ENCODE measurements at places on chromosomes 12 and 14.

DNA sequence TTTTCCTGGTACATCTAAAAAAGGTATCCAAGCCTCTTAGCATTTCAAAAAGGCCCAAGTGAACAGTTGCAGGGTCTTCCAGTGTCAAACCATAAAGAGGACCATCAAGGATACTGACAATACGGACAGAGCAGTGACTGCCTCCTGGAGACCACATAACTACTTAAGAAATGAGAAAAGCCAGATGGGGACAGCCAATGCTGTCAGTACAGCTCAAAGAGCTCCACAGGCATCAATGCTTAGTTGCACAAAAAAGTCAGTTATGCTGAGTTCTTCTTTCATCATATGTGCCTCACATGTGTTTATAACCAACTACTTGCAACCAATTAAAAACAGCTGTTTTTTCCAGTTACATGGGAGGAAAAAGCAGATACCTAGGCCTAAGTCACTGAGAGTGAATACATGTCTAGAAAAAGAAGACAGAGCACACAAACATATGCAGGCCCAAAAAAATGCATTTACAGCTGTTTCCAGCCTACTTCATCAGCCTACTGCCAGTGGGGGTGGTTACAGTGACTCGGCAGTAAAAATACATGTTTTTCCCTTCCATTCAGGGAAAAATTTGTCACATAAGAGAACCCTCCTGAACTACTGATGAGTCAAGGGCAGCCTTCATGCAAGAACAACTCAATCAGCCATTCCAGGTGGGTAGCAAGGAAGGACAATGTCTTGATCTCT, 84.0 kb downstream of the DCAF5 start:
- no peak for DNase-seq

- no peak for DNase-seq
Measured at GRCh38 chr12:2341871-2342270, 289.1 kb downstream of the CACNA1C start.

DNA sequence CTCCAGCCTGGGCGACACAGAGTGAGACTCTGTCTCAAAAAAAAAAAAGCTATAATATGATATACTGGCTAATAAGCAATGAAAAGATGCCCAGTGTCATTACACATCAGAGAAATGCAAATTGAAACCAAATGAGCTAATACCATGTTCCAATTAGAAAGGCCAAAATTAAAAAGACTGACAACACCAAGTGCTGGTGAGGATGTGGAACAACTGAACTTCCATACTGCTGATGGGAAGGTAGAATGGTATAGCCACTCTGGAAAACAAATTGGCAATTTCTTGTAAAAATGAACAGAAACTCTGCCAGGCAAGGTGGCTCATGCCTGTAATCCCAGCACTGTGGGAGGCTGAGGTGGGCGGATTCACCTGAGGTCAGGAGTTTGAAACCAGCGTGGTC, 8.5 kb upstream of the PHETA1 start:
- DNase-seq: no peak

GRCh38 chr12:125233319-125233718, 168.1 kb downstream of the AACS start:
- DNase-seq: no peak

DNA sequence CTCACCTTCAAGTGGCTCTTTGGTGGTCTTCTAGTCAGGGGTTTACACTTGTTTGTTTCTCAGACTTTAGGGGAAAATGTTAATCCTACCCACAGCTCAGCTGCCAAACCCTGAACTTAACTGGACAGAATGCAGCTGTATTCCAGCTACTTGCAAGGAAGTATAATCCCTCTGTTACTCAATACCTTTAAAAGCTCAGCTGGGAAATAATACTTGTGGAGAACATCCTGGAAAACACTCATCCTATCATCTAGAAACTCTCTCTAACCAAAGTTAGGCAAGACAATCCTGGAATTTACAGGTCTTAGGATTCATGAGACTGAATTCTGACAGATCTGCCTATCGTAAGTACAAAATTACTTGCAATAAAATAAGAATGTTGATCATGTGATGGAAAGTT, 404.1 kb downstream of the ADAMTS20 start:
- no peak for DNase-seq

DNA sequence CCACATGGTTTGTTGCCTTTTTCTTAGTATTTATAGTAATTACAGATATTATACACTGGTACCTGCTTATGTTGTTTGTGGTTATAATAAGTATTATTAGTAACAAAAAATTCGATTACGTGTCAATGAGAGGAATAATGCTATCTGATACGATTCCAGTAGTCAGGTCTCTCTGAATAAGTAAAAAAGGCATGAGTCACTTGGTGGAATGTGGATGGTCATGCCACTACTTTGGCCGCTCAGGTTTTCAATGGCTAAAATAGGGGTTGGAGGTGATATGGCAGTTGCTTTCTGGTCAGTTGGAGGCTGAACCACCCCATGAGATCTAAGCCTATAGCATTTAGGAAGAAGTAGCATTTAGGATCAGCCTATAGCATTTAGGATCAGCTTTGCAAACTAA, 255.9 kb downstream of the NPAS3 start:
- no peak for DNase-seq

DNA sequence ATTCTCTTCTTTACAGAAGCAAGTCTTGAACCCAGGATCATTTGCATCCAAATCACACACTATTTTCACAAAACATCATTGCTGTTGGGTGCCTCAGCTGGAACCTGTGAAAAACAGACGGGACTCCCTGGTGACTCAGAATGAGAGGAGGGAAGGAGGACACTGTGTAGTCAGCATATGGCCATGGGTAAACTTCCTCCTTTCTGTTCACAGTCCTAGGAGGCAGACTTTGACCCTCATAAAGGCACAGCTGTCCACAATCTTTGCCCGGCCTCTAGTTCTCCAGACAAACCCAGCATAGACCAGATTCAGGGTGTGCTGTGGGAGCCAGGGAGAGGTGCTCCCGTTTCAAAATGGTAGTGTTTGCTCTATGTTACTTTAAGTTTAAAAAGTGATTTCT, 62.0 kb downstream of the DYRK2 start:
- DNase-seq: no peak

GRCh38 chr12:30599608-30600007, 96.1 kb downstream of the IPO8 start:
- no peak for DNase-seq

DNA sequence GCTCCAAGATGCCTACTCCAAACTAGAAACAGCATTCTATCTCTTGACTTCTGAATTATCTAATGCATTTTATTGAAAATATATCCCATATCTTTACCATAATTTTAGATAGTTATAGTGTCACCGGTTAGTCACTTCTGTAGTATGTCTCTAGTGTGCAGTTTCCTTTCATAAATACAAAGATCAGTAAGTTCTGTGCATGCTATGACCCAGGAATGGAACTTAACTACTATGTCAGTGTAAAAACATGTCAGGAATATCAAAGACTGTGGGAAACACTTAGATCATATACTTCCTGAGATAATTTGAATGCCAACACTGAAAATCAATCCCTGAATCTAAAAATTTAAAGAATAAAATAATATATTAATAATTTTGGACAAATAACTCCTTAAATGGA, 237.6 kb downstream of the ATXN7L3B start:
- no peak for DNase-seq

DNA sequence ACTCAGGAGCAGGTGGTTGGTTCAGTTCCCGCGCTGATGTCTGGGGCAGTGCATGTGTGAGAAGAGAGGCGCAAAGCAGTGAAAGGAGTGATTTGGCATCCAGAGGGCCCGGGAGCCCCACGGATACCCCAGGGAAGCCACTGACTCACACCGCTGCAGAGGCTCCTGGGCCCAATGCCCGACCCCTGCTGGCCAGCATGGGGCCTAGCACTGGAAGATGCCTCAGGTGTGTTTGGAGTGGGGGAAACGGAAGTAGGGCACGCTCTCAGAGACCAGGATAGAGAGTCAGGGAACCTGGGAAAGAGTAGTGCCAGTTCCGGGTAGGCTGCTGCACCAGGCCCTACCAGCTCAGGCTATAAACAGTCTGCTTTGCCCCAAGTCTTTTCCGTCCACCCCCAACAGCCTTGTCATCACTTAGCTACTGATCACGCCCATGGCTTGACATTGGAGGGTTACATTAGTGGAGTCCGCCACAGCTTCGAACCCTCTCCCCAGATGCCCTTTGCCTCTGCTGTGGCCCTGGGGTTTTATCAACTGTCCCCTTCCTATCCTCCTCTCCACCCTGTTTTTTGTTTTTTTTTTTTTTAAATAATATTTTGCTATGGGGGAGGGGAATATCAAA, 9.5 kb upstream of the CSAD start:
- DNase-seq: peak; percentile 50

Data from stimulated activated naive CD8-positive, alpha-beta T cell treated with anti-CD3 and anti-CD28 coated beads, Interleukin-15, amount 100 ng/mL, for 72 hours (primary cell).